ENCODE measurements at places on chromosomes 7 and 10.

DNA sequence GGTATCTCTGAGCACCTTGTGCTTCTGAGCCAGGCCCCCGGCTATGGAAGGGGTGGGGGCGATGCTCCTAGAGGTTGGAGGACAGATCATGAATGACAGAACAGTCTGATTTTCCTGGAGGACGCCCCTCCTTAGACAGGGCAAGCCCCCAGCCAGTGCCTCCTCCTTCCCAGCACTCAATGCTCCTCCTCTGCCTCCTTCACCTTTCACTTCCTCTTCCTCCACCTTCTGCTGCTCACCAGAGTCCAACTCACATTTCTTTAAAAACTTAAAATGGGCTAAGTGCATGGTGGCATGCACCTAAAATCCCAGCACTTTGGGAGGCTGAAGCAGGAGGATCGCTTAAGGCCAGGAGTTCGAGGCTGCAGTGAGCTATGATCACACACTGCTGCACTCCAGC is 71.1 kb upstream of the CUX1 start:
- no peak for DNase-seq

DNA sequence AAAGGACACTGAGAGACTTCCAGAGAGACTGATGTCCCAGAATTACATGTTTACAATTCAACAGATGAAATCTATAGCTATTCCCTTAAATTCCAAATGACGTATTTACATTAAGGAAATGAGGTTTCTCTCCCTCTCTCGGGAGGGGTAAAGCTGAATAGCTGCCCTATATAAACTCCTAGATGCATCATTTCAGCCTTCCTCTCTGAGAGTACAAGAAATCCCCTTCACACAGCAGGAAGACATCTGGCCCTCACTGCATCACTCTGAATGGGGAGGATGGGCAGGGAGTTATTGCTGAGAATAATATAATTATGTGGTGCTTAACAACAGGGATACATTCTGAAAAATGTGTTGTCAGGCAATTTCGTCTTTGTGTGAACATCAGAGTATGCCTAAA is 11.0 kb downstream of the POT1 start:
- no peak for DNase-seq

DNA sequence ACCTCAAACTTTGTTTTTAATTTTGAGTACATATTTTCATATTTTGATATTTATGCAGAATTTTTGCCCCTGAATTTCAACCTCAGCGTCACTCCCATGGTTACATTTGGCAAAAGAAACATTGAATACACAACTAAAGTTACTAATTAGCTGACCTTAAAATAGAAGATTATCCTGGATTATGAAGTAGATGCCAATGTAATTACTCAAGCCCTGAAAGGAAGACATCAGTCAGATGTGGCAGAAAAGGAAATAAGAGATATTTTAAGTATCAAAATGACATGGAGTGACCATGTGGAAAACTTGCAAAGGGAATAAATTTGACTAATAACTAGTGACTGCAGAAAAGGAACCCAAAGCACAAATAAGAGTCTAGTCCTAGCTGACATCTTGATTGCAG is 701.3 kb upstream of the KCND2 start:
- DNase-seq: no peak

- DNase-seq: no peak
Observed at GRCh38 chr7:86953653-86954336, 105.7 kb downstream of the ELAPOR2 start.

- no peak for DNase-seq
Observed at GRCh38 chr7:112781558-112781957, 8.6 kb downstream of the TMEM168 start.

- no peak for DNase-seq
Observed at GRCh38 chr10:78869508-78870454, 199.0 kb upstream of the ZMIZ1 start.

GRCh38 chr7:31114593-31115343 is 62.7 kb downstream of the ADCYAP1R1 start:
- peak; percentile 37 for DNase-seq

GRCh38 chr7:28145931-28146330 is 34.7 kb downstream of the JAZF1 start:
- no peak for DNase-seq

- no peak for DNase-seq
Observed at GRCh38 chr7:78172267-78172757, 373.7 kb downstream of the PHTF2 start.

DNA sequence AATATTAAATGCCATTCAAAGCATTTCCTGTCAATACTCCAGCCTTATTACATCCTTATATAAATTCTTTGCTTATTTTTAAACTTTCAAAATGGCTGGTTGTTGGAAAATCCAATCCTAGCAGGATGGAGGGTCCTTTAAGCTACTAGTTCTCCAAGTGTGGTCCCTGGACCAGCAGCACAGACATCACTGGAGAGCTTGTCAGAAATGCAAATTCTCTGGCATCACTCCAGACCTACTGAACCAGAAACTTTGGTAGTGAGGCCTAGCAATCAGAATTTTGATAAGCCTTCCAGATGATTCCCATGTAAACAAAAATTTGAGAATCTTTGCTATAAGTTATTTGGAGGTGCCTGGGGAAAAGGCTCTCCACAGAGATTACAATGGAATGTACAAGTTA is 43.8 kb downstream of the CALCR start:
- DNase-seq: no peak

GRCh38 chr10:6163364-6164270 is 39.1 kb upstream of the PFKFB3 start:
- peak; percentile 85 for DNase-seq

- DNase-seq: no peak
Observed at GRCh38 chr10:61763778-61764177, 101.0 kb downstream of the CABCOCO1 start.

- DNase-seq: no peak
Observed at GRCh38 chr10:59285073-59285472, 77.3 kb downstream of the FAM13C start.

DNA sequence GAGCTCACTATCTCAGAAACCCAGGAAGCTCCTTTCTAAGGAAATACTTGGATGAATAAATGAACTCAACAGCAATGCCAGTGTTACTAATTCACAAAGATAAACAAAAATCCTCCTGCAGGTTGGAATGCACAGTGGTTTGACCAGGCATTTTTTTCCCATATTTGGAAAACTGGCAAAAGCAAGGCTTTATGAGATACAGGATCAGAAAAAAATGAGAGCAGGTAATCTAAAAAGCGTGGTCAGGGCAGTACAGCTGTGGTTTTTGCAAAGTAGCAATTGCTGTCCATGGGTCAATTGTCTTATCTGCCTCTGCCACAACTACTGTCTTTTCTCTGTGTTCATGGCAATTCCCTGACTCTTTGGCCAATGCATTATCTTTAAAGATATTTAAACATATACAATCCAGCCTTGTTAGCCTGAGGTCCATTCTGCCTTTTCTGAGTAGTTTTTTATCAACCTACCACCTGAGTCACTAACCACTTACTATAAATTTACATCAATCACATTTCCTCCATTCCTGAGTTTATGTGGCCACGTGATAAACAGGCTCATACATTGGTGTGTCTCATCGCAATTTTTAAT is 564.5 kb upstream of the IGFBP3 start:
- peak; percentile 78 for DNase-seq

DNA sequence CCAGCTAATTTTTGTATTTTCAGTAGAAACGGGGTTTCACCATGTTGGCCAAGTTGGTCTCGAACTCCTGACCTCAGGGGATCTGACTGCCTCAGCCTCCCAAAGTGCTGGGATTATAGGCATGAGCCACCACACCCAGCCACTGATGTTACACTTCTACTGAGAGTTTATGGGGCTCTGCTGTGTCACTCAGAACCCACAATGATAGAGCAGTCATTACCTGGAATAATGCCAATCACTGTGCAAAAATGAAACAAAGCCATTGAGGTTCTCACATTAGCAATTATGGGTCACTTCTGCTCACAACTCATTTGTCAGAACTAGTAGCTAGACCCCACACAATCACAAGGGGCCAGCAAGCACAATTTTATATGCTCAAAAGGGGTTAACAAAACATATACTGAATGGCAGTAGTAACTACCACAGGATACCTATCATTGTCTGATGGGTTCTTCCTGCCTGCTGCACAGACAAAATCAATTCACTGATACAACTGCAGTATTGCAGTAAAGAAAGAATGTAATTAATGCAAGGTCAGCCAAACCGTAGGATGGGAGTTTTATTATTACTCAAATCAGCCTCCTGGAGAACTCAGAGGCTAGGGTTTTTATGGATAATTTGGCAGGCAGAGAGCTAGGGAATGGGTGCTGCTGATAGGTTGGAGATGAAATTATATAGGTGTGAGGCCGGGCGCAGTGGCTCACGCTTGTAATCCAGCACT is 72.1 kb upstream of the TRIM24 start:
- no peak for DNase-seq

- no peak for DNase-seq
Observed at GRCh38 chr7:95753440-95753839, 18.9 kb upstream of the DYNC1I1 start.

- DNase-seq: peak; percentile 32
Observed at GRCh38 chr10:51302316-51302715, 228.0 kb downstream of the PRKG1 start.

DNA sequence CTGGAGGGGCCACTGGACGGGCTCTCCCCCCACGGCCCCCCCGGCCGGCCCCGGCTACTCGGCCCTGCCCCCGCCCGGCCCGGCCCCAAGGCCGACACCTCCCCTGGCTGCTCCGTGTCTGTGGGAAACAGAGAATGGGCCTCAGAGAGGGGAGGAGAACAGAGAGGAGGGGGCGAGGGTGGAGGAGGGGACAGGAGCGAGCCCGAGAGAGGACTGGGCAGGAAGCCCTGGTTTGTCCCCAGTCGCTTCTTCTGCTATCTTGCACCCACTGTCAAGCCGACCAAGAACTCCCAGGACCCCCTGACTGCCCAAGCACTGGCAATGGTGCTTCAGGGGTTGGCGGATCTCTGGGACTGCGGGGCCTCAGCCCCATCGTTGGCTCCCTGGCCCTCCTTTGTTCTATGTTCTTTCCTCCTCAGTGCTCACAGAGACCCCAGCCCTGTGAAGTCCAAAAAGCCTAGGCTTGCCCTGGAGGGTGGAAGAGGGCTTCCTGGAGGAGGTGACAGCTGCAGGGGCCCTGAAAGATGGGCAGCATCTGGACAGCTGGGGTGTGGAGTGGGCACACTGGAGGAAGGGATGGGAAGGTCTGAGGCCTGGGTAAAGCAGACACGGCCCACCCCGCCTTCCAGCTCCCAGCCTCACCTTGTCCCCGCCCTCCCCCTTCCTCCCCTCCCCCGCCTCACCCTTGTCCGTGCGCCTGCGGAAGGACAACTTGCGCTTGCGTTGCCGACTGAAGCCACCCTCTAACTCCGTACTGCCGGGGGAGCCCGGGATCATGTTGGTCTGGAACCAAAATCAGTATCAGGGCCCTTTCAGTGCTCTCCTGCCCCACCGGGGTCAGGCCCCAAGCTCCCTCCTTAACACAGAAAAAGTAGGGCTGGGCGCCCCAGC is 30.1 kb downstream of the KCNH2 start:
- no peak for DNase-seq

- peak; percentile 45 for DNase-seq
Observed at GRCh38 chr10:100022403-100022802, 12.7 kb upstream of the DNMBP start.
